ENCODE measurements at places on chromosomes 1 and 21.

- DNase-seq: no peak
Measured at GRCh38 chr1:70426154-70427131, 15.4 kb downstream of the CTH start.

GRCh38 chr1:195186544-195186943 is 1421.7 kb downstream of the KCNT2 start:
- no peak for DNase-seq

DNA sequence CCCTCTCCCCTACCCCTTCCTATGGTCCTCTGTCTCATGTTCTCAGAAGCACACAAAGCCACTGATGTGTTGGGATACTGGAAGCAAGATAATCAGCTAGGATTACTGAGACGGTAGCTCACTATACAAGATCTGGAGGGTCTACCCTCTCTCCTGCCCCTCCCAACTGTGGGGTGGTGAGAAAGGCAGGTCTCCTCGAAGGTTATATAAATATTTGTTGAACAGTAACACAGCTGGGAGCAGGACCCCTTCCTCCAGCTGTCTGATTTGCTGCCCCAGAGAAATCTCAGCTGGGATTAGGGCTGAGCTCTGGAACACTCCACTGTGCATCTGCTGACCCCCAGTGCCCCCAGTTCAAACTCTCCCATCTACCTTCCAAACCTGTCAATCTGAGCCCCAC is 94.2 kb upstream of the IPO9 start:
- DNase-seq: no peak

DNA sequence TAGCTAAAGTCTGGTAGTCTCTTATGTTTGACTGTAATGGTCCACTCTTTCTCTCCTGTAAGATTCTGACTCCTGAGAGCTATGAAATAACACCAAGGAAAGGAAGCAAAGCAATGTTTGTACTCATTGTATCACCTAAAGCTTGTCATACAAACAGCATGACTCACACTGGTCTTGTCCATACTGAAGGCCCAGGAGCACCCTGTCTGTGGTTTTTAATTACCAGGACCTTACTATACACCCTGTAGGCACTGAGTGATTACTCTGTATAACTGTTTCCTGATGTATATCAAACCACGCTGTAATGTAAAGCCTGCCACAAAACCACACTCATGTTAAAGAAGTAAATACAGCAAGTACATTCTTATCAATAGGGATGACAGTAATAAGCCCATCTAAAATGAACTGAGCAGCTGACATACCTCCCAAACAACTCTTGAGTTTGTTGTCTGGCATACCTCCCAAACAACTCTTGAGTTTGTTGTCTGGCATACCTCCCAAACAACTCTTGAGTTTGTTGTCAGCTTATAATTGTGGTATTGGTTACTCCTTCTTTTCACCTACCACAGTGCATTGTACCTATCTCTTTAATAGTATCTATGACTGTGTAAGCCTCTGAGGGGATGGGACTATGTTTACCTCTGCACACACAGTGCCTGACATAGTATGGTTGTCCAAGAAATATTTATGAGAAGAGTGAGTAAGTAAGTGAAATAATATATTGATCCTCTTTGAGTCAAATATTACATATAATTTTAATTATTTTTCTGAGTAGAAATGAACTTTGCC is 11.6 kb upstream of the TNFSF18 start:
- DNase-seq: no peak

DNA sequence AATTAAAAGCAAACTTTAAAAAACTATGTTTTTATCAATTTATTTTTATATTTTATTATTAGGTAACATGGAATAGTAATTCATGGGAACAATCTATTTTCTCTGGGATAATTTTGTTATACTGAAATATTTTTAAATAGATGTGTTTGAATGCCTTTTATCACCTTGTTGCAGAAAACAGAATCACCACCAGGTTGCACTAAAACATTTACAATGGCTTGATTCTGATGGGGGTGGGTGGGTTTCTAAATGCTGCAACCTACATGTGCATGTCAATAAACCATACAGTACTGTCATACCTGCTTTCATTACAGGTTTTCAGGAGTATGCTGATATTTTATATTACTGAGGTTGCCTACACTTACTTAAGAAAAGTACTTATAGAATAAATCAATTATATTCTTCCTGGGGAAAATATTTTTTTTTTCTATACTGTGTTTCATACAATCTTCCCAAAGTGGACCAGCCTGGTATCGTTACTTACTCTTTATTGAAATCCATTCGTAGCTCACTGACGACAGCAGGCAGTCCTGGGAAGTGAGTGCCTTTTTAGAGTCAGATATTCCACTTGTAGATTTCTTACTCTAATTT is 132.8 kb downstream of the PTPRC start:
- DNase-seq: no peak

DNA sequence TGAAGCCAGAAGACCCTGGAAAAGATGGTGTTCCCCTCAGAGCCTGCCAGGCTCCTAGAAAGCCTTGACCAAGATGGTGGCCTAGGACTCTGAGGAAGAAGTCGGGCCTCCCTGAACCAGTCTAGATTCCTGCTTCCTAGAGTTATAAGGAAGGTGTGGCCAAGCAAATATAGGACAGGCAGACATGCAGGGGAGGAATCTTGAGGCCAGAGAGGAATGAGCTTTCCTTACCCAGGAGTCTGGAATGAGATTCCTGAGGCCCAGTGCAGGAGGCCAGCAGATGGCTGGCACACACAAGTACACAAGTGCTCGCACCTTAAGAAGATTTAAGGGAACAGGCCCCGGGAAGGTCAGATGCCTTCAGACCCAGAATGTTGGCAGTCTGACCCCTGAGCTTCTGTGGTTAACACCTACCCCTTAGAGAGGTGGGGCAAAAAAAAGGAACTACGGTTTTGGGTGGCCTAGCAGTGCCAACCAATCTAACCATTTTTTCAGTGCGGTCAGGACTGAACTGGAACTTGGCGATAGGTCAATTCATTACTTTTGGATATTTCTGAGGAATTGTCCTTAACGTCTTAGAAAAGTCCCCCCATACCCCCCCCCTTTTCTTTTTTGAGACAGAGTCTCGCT is 73.3 kb downstream of the MDM4 start:
- no peak for DNase-seq

DNA sequence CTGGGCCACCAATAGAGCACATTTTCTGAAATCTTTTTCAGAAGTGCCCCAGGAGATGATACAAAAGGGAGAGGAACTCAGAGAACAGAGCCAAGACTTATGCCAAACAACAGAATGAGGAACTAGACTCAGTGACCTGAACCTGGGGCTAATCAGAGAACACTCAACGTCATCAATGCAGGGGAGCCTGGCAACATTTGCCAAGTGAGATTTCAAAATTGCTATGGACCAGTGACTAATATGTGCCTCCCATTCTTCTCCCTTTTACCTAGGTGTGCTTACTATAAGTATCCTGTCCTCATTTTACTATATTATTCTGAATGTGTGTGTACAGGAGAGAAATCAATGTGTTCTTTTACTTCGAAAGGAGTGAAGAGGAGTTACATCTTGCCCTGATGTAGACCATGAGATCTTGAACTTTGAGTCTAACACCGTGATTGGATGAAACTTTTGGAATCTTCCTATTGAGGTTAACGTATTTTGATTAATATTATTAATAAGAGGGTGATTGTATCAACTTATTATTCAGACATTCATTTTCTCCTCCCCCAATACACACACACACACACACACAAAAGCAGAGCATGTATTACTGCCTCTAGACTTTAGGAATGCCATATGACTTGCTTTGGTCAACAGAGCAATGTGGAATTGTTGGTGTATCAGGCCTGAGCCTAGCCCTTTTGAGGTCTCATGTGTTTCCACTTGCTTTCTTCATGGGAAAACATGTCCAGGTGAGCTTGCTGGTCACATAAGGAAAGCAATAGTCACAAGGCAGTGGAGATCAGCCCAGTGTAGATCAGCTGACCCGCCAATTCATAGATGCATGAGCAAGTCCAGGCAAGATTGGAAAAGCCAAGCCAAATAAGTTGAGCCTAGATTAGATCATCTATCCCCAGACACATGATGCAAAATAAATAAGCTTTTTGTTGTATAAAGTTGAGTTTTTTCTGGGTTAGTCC is 80.3 kb upstream of the ETS2 start:
- no peak for DNase-seq

DNA sequence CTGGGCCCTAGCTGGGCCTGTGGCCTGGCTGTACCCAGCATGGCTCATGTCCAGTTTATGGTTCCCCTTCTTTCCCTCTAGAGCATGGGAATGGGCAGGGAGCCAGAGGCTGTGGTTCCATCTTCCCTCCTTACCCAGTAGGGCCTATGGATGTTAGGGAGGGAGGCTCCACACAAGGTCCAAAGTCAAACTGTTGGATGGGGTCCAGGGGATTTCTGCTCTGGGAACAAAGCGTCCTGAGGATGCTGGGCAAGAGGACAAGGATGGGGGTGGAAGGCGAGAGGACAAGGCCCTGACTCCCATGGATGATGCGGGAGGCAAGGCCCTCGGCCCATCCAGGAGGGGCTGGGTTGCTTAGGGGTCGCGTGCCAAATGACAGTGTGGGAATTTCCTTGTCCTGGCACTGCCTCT is 17.3 kb downstream of the CSF1 start:
- DNase-seq: peak; percentile 16

DNA sequence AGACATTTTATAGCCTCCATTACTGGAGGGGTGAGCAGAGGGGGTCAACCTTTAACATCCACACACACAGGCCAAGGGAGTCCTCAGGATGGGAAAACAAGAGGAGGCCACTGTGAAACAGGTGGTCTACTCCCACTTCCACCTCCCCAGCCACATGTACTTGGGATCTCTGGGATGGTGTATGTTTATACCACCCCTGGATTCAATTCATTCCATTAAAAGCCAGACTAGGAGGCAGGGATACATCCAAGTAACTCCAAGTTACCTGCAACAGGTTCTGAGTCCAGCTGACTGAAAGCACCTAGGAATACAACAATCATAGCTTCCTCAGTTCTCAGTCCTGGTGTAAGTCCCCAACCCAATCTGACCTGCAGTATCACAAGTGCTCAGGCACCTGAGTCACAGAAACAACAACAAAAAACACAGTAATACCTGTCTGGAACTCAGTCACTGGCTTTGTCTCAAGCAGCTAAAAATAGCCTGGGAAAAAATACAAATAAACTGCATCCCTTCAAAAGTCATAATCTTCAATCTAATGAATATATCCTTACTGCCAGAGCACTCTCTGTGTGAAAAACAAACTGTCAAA is 9.8 kb downstream of the ERI3 start:
- no peak for DNase-seq

DNA sequence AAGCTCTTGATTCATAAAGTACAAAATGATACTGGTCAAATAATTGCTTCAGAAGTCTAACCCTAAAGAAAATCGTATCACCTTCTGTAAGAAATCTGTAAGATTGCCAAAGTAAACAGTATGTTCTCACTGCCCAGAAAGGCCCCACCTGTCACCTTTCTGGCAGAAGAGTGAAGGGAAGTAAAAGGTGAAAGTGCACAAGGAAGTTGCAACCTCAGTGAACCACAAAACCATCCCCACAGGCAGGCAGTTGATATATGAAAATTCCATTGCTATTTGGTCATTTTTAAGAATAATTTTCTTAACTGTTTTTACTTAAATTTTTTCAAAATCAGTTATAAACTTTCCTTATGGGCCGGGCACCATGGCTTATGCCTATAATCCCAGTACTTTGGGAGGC is 48.5 kb upstream of the FBXO28 start:
- DNase-seq: no peak

DNA sequence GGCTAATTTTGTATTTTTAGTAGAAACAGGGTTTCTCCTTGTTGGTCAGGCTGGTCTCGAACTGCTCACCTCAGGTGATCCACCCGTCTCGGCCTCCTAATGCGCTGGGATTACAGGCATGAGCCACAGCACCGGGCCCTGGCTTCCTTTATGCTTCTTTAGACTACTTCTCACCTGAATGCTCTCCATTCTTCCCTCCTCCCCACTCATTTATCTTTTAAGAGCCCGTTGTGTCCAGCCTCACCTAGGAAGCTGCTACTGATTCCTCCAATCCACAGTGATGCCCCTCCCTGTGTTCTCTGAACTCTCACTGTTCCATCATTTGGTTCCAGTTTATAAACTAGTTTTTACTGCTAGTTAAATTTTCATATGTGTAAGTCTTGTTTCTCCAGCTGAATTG is 44.9 kb upstream of the NR5A2 start:
- DNase-seq: no peak

- no peak for DNase-seq
Measured at GRCh38 chr1:6316240-6317097, 55.6 kb upstream of the GPR153 start.

DNA sequence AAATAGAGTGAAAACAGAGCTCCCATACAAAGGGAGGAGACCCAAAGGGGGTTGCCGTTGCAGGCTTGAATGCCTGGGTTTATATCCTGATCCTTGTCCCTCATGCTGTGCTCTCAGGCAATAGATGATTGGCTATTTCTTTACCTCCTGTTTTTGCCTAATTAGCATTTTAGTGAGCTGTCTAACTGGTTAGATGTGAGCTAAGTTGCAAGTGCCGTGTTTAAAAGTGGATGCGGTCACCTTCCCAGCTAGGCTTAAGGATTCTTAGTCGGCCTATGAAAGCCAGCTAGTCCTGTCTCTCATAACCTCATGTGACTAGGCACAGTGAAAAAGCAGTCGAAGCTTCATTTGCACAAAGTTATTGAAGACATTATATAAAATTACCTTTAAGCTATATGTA is 356.7 kb upstream of the TMPRSS15 start:
- no peak for DNase-seq

DNA sequence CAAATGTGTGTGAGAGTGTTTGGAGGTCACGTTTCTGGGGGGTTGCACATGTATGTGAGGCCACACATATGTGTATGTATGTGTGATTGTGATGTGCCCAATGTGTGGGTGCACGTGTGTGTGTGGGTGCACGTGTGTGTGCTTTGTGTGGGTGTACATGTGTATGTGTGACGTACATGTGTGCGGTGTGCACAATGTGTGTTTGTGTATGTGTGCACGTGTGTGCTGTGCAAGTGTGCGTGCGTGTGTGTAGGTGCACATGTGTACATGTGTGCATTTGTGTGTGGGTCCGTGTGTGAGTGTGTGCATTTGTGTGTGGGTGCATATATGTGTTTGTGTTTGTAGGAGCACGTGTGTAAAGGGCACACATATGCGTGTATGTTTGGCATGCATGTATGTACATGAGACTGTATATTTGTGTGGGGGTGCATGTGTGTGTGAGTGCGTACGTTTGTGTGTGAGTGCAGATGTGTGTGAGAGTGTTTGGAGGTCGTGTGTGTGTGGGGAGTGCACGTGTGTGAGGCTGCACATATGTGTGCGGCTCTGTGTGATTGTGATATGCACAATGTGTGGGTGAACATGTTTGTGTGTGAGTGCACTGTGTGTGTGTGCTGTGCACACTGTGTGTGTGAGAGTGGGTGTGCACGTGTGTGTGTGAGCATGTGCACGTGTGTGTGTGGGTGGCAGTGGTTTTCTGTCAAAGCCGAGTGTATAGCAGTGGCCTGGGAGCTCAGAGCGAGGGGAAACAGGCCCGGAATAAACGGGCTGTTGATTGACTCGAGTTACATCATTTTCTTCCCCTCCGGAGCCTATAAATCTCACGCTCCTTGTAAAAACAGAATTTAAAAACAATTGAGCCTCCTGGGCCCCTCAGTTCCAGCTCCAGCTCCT is 132.7 kb upstream of the ARHGEF16 start:
- no peak for DNase-seq

DNA sequence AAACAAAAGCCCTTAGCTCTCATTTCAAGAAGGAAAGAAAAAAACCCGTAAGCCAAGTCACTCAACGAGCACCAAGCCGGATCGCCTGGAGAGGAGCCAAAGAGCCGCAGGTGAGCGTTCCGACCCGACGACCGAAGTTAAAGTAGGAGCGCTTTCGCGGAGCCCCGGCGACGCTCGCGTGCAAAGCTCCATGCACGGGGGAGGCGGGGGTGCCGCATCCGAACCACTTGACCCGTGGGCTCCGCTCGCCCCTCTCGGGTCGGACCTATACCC is 382 bp downstream of the GPBP1L1 start:
- DNase-seq: peak; percentile 68

GRCh38 chr1:18803151-18803791 is 56.2 kb downstream of the TAS1R2 start:
- DNase-seq: no peak
